GM23338 (cell line): ENCODE measurements at places on chromosomes 12 and 14. TPM values are rescaled to one million over a fixed set of nuclear protein-coding genes. Genes with fewer than 3 reads are reported as not detected.

- no peak overlapping the region for H3K27ac ChIP-seq
- DNase-seq, result no peak
- no peaks in the 10 kb centered on the region for H3K4me1 ChIP-seq
These were observed 528.8 kb downstream of the NRXN3 start for GRCh38 chr14:78698991-78699390.

GRCh38 chr14:78764240-78764639 lies 594.1 kb downstream of the NRXN3 start:
- no peak overlapping the region for H3K4me3 ChIP-seq
- H3K27me3 ChIP-seq, result no peaks in the 10 kb centered on the region
- DNase-seq, result peak; percentile 16

TAS2R31 gene
- 6.1 and 12.9 TPM in 2 replicates for total RNA-seq

DNA sequence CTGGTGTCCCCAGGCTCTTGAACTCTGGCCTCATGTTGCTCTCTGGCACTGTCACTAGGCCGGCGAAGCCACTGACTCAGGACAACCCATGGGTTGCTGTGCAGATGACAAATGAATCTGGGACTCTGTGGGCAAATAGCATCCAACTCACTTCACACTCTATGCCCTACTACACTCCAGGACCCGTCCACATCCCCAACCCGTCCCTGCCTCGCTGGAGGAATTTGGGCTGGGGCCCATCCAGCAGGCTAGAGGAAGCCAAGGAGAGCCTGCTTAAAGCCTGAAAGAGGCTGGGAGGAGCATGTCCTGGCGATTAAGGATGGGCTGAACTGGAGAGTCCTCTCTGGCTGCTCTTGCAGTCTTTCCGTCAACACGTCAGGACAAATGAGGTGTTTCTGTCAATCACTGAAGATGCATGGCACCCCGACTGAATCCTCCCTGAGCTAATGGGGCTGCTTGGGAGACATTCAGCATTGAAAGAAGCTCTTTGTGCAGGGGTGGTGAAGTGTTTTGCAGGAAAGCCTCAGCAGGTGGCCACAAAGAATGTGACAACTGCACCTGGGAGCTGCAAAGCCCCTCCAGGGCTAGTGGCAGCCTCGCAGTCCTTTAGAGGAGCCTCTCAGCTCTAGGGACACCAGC lies 71.7 kb downstream of the ANO2 start:
- no peak overlapping the region for H3K27ac ChIP-seq
- peak; percentile 39 for DNase-seq
- no peak overlapping the region for H3K4me3 ChIP-seq
- H3K27me3 ChIP-seq, result no peaks in the 10 kb centered on the region

GRCh38 chr14:48563489-48563888 lies 888.1 kb upstream of the MDGA2 start:
- peaks cover 8% of the 10 kb centered on the region; the same call in 1 of the 2 replicates for H3K36me3 ChIP-seq
- no peak for DNase-seq
- H3K4me1 ChIP-seq, result peaks cover 34% of the 10 kb centered on the region
- H3K27me3 ChIP-seq, result no peaks in the 10 kb centered on the region
- no peak overlapping the region for H3K4me3 ChIP-seq
